Body of pancreas (tissue), 4 donors: ENCODE measurements at places on chromosomes 11 and 22. TPM values are rescaled to one million over a fixed set of nuclear protein-coding genes. Genes with fewer than 3 reads are reported as not detected.
A peak's percentile ranks its signal among the peaks of the same experiment; 100 is the strongest.

DNA sequence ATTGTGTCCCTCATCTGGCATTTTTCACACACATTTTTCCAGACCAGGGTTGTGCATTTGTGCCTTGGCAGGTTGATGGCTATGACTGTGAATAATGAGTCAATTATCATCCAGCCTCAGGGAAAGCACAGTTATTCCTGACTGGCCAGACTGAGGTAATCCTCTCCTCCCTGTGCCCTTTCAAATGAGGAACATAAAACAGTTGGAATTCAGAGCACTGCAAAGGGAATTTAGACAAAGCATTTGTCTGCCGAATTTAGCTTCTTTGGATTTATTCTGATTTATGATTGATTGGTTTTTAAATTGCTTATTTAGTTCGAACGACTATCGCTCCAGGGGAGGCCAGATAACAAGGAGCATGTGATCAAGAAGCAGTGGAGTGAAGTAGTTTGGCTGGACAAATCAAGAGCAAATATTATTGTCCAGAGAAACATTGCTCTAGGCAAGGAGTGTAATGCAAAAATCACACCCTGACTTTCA is 30.8 kb upstream of the RAG2 start:
- H3K4me1 ChIP-seq: peaks cover 22% of the 10 kb centered on the region
- no peak overlapping the region for H3K4me3 ChIP-seq
- H3K27me3 ChIP-seq: no peaks in the 10 kb centered on the region
- H3K27ac ChIP-seq: peak overlapping the region; percentile 56

- H3K27me3 ChIP-seq: no peaks in the 10 kb centered on the region
- peaks cover 49% of the 10 kb centered on the region for H3K4me1 ChIP-seq
- no peak for DNase-seq
- H3K4me3 ChIP-seq: peak overlapping the region; percentile 31
Measured at GRCh38 chr22:38754751-38755154, 1.0 kb downstream of the SUN2 start.

DNA sequence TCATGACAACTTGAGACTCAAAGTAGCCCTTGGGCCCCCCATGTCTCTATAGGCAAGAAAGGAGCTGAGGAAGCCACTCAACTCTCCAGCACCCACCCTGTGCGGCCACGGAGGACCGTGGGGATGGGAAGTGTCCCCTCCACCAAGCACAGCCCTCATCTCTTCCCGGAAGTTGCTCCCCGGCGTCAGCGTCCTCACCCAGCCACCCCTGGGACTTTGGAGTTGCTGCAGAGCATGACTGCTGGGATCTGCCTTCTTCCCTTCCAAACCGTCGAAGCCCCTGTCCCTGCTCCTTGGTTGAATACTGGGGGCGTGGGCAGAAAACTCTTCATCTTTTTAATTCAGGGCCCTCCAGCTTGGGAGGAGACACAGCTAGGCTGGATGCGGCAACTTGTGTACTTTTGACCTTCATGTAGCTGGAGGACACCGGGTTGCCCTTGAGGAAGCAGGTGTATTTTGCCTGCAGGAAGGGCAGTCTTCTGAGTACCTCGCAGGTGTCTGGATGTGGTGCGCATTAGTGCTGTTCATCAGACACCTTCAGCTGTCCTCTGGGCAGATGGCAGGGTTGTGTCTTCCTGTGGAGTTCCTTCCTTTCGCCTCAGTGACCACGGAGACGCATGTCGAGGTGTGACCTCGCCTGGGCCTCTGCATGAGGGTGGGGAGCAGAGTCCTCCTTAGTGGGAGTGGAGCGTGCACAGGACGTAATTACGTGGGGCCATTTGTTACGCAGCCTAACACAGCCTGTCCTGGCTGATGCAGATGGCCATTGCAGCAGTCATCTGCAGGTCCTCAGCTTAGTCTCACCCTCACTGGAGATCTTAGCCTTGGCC is 12.2 kb upstream of the IFITM3 start:
- no peaks in the 10 kb centered on the region for H3K4me1 ChIP-seq
- H3K36me3 ChIP-seq: no peaks in the 10 kb centered on the region
- no peak overlapping the region for H3K4me3 ChIP-seq
- no peak for DNase-seq

- no peaks in the 10 kb centered on the region for H3K36me3 ChIP-seq
- DNase-seq: no peak
- peaks cover under 1% of the 10 kb centered on the region for H3K4me1 ChIP-seq
Measured at GRCh38 chr22:47054231-47055072, 292.0 kb downstream of the TBC1D22A start.

GRCh38 chr11:88282747-88283515 is 54.6 kb downstream of the CTSC start:
- no peak overlapping the region for H3K4me3 ChIP-seq
- H3K4me1 ChIP-seq: no peaks in the 10 kb centered on the region
- no peak for DNase-seq
- no peak overlapping the region for H3K27ac ChIP-seq
- H3K36me3 ChIP-seq: no peaks in the 10 kb centered on the region

DNA sequence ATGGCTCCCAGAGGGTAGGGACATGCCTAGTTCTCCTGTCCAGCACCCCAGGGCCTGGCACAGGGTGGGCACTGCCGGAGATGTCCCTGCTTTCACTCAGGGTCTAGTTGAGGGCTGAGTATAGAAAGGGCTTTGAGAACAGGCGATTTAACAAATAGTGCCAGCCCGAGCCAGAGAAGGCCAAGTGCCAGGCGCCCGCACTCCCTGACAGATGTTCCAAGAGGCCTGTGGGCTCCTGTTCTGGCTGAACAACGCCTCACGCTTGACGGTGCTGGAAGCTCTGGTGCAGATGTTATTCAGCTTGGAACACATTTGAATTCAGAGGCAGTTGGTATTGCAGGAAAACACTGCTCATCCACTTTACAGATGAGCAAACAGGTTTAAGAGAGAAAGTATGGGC is 46.5 kb downstream of the NFAM1 start:
- no peak overlapping the region for H3K4me3 ChIP-seq
- no peak for DNase-seq
- no peaks in the 10 kb centered on the region for H3K27me3 ChIP-seq
- no peak overlapping the region for H3K27ac ChIP-seq
- no peaks in the 10 kb centered on the region for H3K4me1 ChIP-seq

Gene RBFOX2
- total RNA-seq: 28.7 TPM

Gene ACER3
- 4.6 TPM for total RNA-seq

Gene MYEOV
- total RNA-seq: 2.3 TPM

Gene KCNJ4
- total RNA-seq: not detected

Gene MTCH2
- total RNA-seq: 21.0 TPM

Gene TTC17
- total RNA-seq: 99.1 TPM

Gene FGF4
- not detected for total RNA-seq

Gene SORL1
- total RNA-seq: 25.1 TPM
